ENCODE measurements at places on chromosomes 16 and 17.

DNA sequence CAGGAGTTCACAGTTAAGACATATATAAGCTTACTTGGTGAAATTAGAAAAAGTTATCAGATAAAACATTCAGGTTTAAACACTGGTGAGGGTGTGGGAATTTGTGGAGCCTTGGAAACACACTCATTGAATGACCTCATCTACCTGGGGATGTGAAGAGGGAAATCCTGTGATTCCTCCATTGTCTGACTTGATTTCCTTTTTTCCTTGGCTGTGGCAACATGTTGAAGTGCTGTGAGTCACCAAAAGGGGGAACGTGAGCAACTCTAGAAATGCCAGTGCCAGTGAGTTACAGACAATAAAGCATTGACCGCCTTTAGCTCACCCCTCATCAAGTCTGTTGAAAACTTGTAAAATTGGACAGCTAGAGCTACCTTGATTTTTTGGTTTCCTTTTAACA, 1.8 kb downstream of the HMOX2 start:
- no peak for DNase-seq

DNA sequence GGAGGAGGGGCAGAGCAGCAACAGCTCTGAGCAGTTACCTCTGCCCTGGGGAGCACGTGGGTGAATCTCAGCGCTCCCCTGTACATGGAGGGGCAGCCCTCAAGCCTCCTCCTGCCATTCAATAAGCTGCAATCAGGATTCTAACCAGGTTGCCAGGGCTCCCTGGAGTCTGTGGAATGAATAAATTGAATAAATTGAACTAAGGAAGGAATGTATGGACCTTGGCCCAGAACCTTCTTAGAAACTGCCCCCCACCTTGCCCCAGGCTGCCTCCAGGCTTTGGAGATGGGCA, 1.6 kb upstream of the CDH16 start:
- no peak for DNase-seq

GRCh38 chr16:47069313-47069712, 74.4 kb downstream of the NETO2 start:
- no peak for DNase-seq

DNA sequence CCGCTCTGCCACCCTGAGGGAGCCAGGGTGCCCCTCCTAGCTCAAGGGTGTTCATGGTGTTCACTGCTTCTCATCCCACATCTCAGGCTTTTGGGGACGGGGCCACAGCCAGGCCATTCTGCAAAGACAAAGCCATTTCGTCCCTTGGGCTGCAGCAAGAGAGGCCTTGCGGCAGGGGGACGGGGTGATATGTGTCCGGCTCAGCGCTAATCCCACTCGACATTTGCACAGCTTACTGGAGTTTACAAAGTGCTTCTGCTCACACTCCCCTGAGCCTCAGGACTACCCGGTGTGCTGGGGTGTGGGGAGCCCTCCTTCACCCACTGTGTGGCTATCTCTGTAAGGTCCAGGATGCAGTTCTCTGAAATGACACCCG, 84.3 kb downstream of the RTN4RL1 start:
- no peak for DNase-seq

- no peak for DNase-seq
These were observed at the start of gene PRKCB for GRCh38 chr16:23835390-23836077. Gene PRKCB, plus strand, starts transcription at chr16:23835983.

- no peak for DNase-seq
These were observed 79.0 kb downstream of the GAS7 start for GRCh38 chr17:10119203-10120108.

DNA sequence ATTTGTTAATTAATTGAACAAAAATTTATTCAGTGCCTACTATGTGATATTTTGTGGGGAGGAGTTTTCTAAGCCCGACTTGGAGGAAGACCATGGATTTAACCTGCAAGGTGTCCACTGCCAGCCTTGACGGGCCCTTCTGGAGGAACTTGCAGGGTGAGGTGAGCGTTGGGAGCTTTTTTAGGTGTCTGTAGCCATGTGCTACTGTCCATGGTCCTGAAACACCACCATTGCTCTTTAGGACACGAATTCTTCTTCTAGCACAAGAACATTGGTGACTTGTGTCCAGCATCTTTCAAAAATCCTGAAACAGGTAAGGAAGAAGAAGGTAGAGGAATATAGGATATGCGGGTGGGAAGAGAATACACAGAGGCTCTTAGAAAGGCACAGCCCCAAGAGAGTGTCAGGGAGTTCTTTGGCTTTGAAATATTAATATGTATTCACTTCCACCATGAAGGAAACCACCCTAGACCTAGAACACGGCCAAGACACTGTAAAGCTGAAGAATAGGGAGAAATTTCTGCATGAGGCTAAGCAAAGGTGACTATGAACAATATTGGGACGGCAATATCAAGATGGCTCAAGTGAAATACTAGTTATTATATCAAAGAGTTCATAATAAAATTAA, 27.9 kb upstream of the OR4D1 start:
- peak; percentile 43 for DNase-seq

GRCh38 chr16:56683424-56684172, 1.3 kb downstream of the MT1X start:
- DNase-seq = no peak

- DNase-seq = no peak
These were observed 3.5 kb upstream of the LCMT1 start for GRCh38 chr16:25108054-25108453.

DNA sequence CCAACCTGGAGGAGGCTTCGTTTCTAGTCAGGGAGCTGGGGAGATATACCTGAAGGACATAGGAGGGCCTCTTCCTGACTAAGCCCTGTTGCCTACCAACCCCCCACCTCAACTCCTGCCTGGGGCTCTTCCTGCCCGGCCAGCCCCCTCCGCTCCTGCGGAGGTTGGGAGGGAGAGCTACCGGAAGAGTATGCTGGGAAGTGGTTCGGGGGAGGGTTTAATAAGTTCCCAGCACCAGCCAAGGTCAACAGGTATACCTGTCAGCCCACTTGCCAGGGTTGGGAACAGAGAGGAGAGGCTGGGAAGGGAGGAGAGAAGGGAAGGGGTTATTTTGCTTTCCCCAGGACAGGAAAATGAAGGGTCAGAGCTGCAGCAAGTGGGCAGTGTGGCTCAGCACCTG, 4.7 kb downstream of the PPP1R1B start:
- DNase-seq = no peak

- no peak for DNase-seq
These were observed 42.8 kb downstream of the CDH1 start for GRCh38 chr16:68779891-68780290.
